ENCODE measurements at places on chromosomes 5 and 9. TPM values are rescaled to one million over a fixed set of nuclear protein-coding genes. Genes with fewer than 3 reads are reported as not detected.
A peak's percentile ranks its signal among the peaks of the same experiment; 100 is the strongest.

DNA sequence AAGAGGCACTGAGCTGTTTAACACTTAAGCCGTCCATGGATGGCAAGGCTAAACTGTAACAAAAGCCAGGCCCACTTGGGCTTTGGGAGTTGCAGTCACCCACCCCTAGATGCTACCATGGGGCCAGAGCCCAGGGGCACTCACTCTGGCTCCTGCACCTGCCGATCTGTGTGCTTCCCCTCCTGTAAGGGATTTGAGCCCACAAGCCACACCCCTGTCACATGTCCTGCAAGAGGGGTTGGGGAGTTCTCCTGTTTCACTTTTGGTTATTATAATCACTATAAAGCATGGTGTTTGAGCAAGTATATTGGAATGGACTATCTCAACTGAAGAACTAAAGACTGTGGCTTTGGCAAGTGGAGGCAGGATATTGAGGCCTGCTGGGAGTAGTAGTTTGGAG is 14.0 kb upstream of the GPR151 start:
- no peak for DNase-seq
- no peak overlapping the region for H3K4me3 ChIP-seq
- no peaks in the 10 kb centered on the region for H3K36me3 ChIP-seq
- no peaks in the 10 kb centered on the region for H3K4me1 ChIP-seq
- no peak overlapping the region for H3K27ac ChIP-seq
- H3K27me3 ChIP-seq = no peaks in the 10 kb centered on the region

DNA sequence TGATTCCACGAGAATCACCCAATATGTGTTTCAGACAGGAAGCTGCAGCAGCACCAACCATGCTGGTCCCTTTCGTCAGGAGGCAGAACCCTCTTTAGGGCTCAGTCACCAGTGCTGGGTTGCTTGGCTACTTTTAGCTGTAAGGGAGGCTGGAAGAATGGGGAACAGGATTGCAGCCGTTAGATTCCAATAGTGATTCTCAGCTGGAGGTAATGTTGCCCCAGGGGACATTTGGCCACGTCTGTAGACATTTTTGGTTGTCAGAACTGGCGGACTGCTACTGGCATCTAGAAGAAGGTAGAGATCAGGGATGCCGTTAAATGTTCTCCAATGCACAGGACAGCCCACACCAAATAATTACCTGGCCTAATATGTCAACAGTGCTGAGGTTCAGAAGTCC is 81.8 kb downstream of the ANKRD33B start:
- DNase-seq = no peak
- no peak overlapping the region for H3K4me3 ChIP-seq
- no peaks in the 10 kb centered on the region for H3K27me3 ChIP-seq
- H3K36me3 ChIP-seq = no peaks in the 10 kb centered on the region
- no peak overlapping the region for H3K27ac ChIP-seq

GRCh38 chr9:19656704-19657103 is 132.1 kb downstream of the SLC24A2 start:
- no peaks in the 10 kb centered on the region for H3K36me3 ChIP-seq
- H3K4me3 ChIP-seq = no peak overlapping the region
- no peak for DNase-seq
- H3K27ac ChIP-seq = no peak overlapping the region
- H3K27me3 ChIP-seq = no peaks in the 10 kb centered on the region

The DNM1 gene
- 12.5 TPM for total RNA-seq

GRCh38 chr5:132500931-132501628 is 10.5 kb upstream of the IRF1 start:
- peaks cover 2% of the 10 kb centered on the region for H3K4me1 ChIP-seq
- no peak overlapping the region for H3K4me3 ChIP-seq
- no peaks in the 10 kb centered on the region for H3K27me3 ChIP-seq
- no peaks in the 10 kb centered on the region for H3K36me3 ChIP-seq
- peak overlapping the region; percentile 96 for H3K27ac ChIP-seq
- DNase-seq = no peak

The CXCL14 gene
- total RNA-seq = 1,054 TPM

DNA sequence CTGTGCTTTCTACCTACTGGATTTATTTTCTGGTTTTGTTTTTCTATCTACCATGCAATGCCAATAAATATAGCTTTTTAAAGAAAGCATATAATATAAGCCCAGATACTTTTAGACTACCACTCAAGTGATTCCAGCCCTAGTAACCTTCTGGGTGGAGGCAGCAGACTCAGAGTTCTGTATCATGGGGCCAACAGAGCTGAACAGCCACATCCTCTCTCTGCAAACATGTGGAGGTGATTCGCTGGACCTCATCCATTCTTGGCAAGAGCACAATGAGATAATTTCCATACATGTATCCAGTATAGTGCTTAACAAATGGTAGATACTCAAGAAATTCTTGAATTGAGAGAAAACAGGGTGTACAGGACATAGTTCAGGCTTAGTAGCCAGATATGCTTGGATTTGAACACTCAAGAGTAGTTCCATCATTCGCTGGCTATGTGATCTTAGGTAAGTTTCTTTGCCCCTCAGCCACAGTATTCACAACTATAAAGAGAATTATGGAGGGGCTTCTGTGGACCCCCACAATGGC is 124.5 kb downstream of the ASTN2 start:
- no peak overlapping the region for H3K4me3 ChIP-seq
- H3K27me3 ChIP-seq = no peaks in the 10 kb centered on the region
- no peak for DNase-seq
- no peaks in the 10 kb centered on the region for H3K4me1 ChIP-seq
- H3K27ac ChIP-seq = no peak overlapping the region

DNA sequence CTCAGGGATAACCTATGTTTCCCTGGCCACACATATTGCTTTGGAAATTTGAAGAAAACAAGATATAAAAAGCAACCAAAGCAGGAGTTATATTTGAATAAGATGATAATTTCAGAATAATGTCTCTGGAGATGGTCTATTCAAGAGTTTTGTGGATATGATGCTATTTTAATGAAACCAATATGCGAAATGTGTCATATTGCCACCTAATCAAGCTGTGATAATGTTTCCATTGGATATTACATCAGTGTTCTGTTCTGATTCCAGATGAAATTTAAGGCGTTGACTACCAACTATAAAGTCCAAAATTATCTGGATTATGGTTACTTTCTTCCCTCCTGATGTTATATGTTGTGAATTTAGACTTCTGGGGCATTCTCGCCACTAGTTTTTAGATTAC is 27.6 kb upstream of the NUDT12 start:
- no peaks in the 10 kb centered on the region for H3K36me3 ChIP-seq
- H3K4me1 ChIP-seq = no peaks in the 10 kb centered on the region
- no peak for DNase-seq

The HRCT1 gene
- total RNA-seq = 16.0 TPM

GRCh38 chr9:30677221-30677620 is 1707.2 kb upstream of the ACO1 start:
- no peak overlapping the region for H3K4me3 ChIP-seq
- no peaks in the 10 kb centered on the region for H3K4me1 ChIP-seq
- DNase-seq = no peak
- peaks cover 4% of the 10 kb centered on the region for H3K36me3 ChIP-seq
- no peak overlapping the region for H3K27ac ChIP-seq
- H3K27me3 ChIP-seq = no peaks in the 10 kb centered on the region

The FCHSD1 gene
- total RNA-seq = 18.1 TPM

The SPATA31C1 gene
- total RNA-seq = not detected
